ENCODE measurements at places on chromosomes 12 and 14. TPM values are rescaled to one million over a fixed set of nuclear protein-coding genes. Genes with fewer than 3 reads are reported as not detected.

The OTOGL gene
- polyA plus RNA-seq: 1.1 TPM

The NEMF gene
- 92.8 TPM for polyA plus RNA-seq

The KCNH3 gene
- 6.4 TPM for polyA plus RNA-seq

The ITGA7 gene
- polyA plus RNA-seq: 38.9 TPM

The ADAMTS20 gene
- polyA plus RNA-seq: 0.83 TPM

The AACS gene
- polyA plus RNA-seq: 25.4 TPM

The SYCP3 gene
- 0.97 TPM for polyA plus RNA-seq

The B4GALNT3 gene
- 21.6 TPM for polyA plus RNA-seq

The SCN8A gene
- polyA plus RNA-seq: 2.6 TPM

The COCH gene
- polyA plus RNA-seq: 3.3 TPM

The IGF1 gene
- 5.6 TPM for polyA plus RNA-seq

The HAL gene
- polyA plus RNA-seq: 1.2 TPM

The FAM186B gene
- polyA plus RNA-seq: 3.9 TPM

The IL26 gene
- polyA plus RNA-seq: not detected

The ERBB3 gene
- 70.3 TPM for polyA plus RNA-seq

The PROX2 gene
- 0.63 TPM for polyA plus RNA-seq

The CCDC175 gene
- 0.73 TPM for polyA plus RNA-seq

The PRICKLE1 gene
- polyA plus RNA-seq: 45.8 TPM

The FOXG1 gene
- polyA plus RNA-seq: 0.04 TPM

The KRT85 gene
- not detected for polyA plus RNA-seq

The CHGA gene
- 0.33 TPM for polyA plus RNA-seq

The CEBPE gene
- 0.30 TPM for polyA plus RNA-seq

The RERGL gene
- polyA plus RNA-seq: 11.0 TPM

The PZP gene
- polyA plus RNA-seq: 0.56 TPM
